HS-5 (cell line): ENCODE measurements at places on chromosomes 2 and 18.

GRCh38 chr18:72738136-72738535 is 129.7 kb downstream of the NETO1 start:
- DNase-seq: no peak

DNA sequence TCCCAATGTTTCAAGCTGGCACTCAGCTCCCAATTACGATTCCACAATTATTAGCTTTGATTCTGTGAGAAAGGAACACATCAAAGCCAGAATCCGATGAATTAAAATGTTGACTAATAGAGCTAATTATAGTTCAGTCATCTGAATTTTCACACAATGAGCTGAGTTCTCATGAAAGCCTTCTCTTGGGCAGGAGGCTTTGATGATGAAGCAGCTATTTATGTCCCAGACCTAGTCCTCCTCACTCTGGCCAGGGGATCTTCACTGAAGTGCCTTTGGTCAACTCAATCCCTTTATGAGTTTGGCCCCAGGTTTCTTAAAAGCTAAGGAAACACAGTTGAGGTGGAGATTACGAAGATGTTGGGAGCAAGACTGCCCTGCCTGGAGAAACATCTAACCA is 74.7 kb upstream of the PPM1B start:
- DNase-seq: no peak

GRCh38 chr2:102424754-102425153 is 1.8 kb downstream of the IL18RAP start:
- DNase-seq: no peak

- DNase-seq: no peak
Observed at GRCh38 chr18:58892488-58892887, 27.8 kb downstream of the ZNF532 start.

DNA sequence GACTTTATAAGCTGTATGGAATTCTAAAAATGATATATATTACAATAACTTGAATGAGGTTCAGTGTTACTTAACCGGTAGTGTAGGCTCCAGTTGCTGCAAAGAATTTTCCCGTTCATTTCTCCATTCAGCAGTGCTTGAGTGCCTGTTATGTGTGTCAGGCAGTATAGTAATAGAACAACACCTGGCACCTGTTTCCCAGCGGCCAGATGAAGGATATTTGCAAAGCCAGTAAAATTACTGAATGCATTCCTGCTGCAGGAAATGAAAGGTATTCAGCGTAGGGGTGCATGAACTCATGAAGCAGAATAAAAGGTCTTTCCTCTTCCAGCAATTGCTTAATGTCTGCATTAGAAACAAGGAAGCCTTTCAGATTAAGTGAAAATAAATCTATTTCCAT is 18.8 kb downstream of the YPEL5 start:
- DNase-seq: no peak

DNA sequence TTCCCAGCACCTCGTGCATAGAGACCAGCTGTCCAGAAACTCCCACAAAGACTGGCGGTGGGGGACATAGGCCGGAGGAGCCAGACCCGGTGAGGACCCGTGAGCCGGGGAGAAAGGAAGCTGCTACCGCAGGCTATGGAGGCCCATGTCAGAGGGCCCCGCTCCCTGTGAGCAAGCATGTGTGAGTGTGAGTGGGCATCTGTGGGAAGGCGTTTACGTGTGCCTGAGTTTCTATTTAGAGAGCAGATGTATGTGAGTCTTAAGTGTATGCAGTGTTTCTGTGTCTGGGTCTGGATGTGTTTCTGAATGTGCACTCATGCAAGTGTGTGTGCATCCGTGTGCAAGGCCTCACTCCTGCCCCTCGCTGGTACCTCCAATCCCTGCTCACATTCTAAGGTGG is 187.8 kb upstream of the RAB6C start:
- no peak for DNase-seq

- no peak for DNase-seq
Observed at GRCh38 chr18:35247412-35248249, 6.8 kb downstream of the ZNF397 start.

DNA sequence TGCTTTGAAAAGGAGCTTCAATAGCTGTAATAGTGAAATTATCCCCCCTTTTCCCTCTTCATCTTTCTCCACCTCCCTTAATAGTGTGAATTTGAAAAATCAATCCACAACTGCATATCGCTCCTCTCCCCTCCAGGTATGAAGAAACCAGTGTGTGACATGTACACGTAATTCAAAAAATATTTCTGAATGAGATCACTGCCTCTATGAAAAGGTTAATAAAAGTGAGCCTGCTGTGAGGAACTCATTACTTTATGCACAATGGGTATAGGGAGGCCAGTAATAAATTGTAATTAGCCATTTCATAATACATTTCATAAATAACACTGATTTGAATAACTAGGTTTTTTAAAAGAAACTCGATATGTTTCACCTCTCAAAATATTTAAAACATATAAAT is 209.0 kb upstream of the KYNU start:
- no peak for DNase-seq

- DNase-seq: no peak
Observed at GRCh38 chr2:236403811-236404210, 139.6 kb upstream of the ASB18 start.

DNA sequence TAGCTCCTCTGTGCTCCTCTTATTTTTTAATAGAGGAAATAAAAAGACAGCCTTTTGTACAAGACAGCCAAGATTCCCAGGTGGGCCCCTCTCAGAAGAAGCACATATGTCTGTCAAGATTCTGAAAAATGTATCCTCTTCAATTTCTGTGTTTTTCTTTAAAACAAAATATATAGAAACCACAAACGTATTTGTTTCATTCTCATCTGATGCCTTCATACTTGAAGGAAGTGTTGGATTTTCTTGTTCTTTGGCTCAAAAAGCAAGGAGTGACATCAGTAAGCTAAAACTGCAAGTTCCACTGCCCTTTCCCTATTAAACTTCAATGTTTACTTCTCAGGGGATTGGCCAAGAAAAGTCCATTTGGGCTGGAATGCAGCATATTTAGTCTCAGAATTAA is 193.8 kb upstream of the OSR1 start:
- DNase-seq: no peak

DNA sequence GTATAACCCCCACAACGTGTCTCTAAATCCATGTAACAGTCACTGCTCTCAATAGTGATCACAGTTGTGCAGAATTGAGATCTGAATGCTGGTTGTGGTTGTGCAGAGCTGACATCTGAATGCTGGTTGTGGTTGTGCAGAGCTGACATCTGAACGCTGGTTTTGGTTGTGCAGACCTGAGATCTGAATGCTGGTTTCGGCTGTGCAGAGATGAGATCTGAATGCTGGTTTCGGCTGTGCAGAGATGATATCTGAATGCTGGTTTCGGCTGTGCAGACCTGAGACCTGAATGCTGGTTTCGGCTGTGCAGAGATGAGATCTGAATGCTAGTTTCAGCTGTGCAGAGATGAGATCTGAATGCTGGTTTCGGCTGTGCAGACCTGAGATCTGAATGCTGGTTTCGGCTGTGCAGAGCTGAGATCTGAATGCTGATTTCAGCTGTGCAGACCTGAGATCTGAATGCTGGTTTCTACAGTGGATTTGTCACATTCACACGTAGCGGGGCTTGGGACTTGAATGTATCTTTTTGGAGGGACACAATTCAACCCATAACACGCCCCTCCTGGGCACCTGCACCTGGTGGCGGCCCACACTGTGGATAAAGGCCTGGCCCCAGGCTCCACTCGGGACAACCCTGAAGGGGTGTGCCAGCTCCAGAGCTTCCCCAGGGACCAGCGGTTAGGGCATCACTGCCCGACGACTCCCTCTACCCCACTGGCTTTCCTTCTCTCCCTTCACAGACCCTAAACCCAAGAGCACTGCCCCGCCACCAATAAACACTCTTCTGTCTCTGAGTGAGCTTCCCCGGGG is 51.1 kb upstream of the SLC66A3 start:
- DNase-seq: no peak

DNA sequence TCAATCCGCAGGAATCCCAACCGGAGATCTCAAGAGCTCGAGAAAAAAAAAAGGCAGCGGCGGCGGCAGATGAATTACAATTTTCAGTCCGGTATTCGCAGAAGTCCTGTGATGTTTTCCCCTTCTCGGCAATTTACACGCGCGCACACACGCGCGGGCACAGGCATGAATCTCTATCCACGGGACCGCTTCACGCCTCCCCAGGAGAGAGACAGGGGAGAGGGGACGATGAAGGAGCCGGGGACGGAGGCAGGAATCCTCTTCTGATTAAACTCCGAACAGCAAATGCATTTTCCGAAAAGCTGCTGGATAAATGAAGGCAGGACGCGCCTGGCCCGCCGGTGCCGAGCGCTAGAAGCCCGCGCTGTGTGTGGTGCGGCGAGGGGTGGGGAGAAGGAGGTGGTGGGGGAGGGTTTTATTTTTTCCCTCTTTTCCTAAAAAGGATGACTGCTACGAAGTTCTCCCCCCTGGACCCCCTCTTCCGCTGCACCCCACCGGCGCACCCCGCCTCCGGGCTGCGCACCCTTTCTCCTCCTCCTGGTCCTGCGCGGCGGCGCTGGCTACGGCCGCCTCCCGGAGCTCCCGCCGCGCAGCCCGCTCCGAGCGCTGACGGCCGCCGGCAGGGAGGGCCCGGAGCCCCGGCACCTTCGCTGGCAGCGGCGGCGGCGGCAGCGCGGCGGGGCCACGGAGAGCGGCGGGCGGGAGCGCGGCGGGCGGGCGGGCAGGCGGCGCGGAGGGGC is at the start of gene BCL2:
TSS of gene BCL2 (minus strand) at position 387 of the 740 bp plus-strand sequence.
- DNase-seq: no peak

DNA sequence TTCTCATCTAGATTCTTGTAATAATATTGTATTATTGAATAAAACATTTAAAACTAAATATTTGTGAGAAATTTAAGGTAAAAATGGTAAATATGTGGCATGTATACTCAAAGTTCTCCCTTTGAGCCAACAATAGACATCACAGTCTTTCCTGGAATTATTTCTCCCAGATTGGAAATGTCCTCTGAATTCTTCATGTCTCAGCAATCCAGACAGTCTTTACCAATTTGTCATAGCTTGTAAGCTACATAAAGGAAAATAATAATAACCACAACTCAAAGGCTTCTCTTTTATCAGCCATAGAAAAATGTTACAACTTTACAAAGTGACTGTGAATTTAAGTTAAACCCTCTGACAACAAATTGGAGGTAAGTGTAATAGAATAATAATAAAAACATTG is 784.9 kb downstream of the EPHA4 start:
- no peak for DNase-seq

GRCh38 chr2:10911291-10912075 is at the start of gene KCNF1:
Gene KCNF1 (plus strand): TSS chr2:10911934. CDS start chr2:10912427, 493 bp downstream.
- no peak for DNase-seq
